ENCODE measurements at places on chromosomes 16 and 17. TPM values are rescaled to one million over a fixed set of nuclear protein-coding genes. Genes with fewer than 3 reads are reported as not detected.

TMEM235 gene
- total RNA-seq, result not detected

KIF2B gene
- not detected for total RNA-seq

SEZ6 gene
- not detected for total RNA-seq

CCDC144A gene
- 2.0 TPM for total RNA-seq

XYLT1 gene
- 15.7 TPM for total RNA-seq

CHMP1A gene
- 80.0 TPM for total RNA-seq

GRCh38 chr17:80981062-80981902 is 10.4 kb upstream of the CHMP6 start:
- H3K36me3 ChIP-seq, result no peaks in the 10 kb centered on the region
- H3K4me1 ChIP-seq, result peaks cover 7% of the 10 kb centered on the region
- no peak overlapping the region for H3K27ac ChIP-seq

DNA sequence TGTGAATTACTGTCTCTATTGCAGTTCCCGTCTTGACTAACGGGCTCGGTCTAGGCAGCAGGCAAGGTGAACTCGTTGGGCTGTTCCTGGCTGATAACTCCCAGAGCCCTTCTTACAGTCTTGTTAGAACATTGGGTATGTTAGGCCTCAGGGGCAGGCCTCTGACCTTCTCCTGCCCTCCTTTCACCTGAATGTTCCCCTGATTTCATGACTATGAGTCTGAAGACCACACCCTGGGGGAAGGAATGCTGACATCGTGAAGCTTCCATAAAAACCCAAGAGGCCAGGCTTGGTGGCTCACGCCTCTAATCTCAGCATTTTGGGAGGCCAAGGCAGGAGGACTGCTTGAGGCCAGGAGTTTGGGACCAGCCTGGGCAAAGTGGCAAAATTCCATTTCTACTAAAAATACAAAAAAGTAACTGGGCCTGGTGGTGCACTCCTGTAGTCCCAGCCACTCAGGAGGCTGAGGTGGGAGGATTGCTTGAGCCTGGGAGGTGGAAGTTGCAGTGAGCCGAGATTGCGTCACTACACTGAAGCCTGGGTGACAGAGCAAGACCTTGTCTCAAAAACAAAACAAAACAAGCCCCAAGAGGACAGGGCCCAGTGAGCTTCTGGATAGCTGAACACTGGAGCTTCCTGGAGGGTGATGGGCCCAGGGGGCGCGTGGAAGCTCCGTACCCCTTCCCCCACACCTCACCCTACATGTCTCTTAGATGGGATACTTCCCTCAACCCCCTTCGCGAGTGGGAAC is 47.8 kb upstream of the FBXO47 start:
- no peaks in the 10 kb centered on the region for H3K27me3 ChIP-seq
- no peak overlapping the region for H3K4me3 ChIP-seq
- H3K27ac ChIP-seq, result no peak overlapping the region
- H3K4me1 ChIP-seq, result peaks cover 19% of the 10 kb centered on the region
- DNase-seq, result no peak

DNA sequence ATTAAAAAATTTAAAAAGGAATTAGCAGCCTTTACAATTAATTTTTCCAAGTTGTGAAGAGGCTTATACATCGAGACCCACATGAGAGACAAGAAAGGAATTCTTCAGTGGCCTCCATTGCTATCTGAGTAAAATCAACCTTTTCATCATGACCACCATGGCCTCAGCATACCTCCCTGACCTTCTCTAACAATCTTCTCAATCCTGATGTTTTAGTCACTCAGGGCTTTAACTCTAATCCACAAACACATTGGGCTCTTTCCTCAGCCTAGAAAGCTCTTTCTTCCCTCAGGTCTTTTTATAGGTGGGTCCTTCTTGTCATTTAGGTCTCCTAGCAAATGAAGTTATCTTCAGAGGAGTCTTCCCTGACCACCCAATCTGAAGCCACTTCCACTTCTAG is 46.4 kb downstream of the SPOP start:
- no peak overlapping the region for H3K4me3 ChIP-seq
- H3K27me3 ChIP-seq, result no peaks in the 10 kb centered on the region
- DNase-seq, result no peak
- peaks cover 18% of the 10 kb centered on the region for H3K4me1 ChIP-seq

DNA sequence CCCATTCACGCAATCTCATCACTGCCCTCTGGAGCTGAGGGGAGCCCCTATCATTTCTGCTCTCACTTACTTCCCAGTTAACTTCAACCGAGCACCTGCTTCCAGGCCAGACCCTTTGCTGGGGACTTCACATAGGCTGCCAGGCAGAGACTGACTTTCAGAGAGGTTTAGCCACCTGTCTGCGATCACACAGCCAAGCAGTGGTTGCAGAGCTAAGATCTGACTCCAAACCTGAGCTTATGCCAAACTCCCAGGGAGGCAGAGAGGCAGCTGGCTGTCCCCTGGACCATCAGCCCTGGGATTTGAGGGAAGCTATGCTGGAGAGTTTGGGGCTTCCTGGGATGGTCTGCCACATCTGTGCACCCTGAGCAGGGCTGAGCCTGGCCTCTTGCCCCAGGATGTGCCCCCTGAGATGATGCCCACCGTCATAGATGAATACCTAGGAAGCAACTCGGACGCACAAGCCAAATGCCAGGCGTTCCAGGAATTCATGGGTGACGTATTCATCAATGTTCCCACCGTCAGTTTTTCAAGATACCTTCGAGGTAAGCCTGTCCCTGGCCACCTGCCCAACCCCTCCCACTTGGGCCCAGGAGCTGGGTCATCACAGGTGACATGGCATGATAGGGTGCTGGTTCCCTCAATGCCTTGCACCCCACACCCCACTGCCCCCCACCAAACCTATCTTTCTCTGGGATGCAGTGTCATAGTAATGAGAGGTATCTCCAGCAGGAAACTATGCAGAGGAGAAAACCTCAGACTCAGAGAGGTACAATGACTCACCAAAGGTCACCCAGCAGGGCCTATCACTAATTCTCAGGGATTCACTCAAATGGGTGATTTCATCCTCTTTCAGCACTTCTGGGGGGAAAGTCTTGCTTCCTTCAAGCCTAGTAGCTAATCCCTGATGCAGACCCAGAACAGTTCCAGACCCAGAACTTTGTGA is 10.0 kb downstream of the CES3 start:
- H3K36me3 ChIP-seq, result peaks cover 9% of the 10 kb centered on the region
- H3K4me3 ChIP-seq, result no peak overlapping the region
- H3K27ac ChIP-seq, result no peak overlapping the region

- H3K36me3 ChIP-seq, result no peaks in the 10 kb centered on the region
- H3K27me3 ChIP-seq, result no peaks in the 10 kb centered on the region
- no peak for DNase-seq
- no peaks in the 10 kb centered on the region for H3K4me1 ChIP-seq
- no peak overlapping the region for H3K4me3 ChIP-seq
These were observed 295.7 kb upstream of the FOXF1 start for GRCh38 chr16:86214326-86215232.

DNA sequence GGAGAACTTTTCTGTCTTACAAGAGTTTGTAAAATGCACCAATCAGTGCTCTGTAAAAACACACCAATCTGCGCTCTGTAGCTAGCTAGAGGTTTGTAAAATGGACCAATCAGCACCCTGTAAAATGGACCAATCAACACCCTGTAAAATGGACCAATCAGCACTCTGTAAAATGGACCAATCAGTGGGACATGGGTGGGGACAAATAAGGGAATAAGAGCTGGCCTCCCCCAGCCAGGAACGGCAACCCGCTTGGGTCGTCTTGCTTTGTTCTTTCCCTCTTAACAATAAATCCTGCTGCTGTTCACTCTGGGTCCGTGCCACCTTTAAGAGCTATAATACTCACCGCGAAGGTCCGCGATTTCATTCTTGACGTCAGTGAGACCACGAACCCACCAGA is 18.5 kb upstream of the KCNG4 start:
- H3K27me3 ChIP-seq, result peaks cover 4% of the 10 kb centered on the region
- DNase-seq, result no peak
- no peak overlapping the region for H3K4me3 ChIP-seq
- H3K36me3 ChIP-seq, result no peaks in the 10 kb centered on the region

- H3K4me1 ChIP-seq, result peaks cover 2% of the 10 kb centered on the region
- no peak overlapping the region for H3K4me3 ChIP-seq
- H3K27ac ChIP-seq, result no peak overlapping the region
These were observed 121.7 kb downstream of the ABCC6 start for GRCh38 chr16:16101585-16101984.

DNA sequence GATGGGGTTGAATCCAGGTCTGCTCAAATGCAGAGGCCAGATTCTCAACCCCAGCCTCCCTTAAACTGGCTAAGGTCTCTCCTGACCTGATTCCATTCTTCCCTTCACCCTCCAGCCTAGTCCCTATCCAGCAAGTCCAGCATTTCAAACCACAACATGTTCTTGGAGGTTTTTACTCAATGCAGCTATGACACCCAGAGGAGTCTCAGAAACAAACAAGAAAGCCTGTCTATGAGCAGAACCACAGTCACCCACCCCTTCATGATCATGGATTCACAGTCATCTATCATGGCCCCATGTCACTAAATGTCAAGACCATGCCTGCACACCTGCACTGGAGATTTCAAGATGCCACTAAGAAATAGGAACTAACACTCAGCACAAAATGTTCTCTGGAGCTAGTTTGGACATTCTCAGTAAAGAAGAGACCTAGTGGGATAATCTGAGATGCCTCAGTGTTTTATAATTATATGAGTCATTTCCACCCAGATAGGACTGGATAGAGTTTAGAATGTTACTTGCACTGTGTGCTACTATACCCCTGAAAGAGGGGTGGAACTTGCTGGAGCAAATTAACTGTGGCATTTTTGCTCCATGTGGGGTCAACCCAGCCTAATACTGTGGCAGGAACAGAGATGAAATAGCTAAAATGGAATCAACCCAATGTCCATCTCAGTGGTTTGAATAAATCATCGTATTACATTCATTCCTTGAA is 9.5 kb upstream of the METTL22 start:
- DNase-seq, result no peak
- H3K36me3 ChIP-seq, result no peaks in the 10 kb centered on the region
- peaks cover 12% of the 10 kb centered on the region for H3K27me3 ChIP-seq
- H3K4me1 ChIP-seq, result no peaks in the 10 kb centered on the region
- no peak overlapping the region for H3K4me3 ChIP-seq

DNA sequence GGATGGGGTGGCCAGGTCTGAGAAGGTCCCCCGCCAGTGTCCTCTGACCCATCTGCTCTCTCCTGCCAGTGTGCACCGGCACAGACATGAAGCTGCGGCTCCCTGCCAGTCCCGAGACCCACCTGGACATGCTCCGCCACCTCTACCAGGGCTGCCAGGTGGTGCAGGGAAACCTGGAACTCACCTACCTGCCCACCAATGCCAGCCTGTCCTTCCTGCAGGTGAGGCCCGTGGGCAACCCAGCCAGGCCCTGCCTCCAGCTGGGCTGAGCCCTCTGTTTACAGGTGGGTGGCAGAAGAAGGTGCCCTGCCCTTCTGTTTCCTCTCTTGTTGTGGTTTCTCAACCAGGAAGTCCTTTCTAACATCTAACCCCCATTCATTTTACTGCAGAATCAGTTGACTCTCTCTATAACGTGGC is 7.1 kb downstream of the ERBB2 start:
- peaks cover 8% of the 10 kb centered on the region for H3K27me3 ChIP-seq
- no peaks in the 10 kb centered on the region for H3K36me3 ChIP-seq
- DNase-seq, result no peak
- no peak overlapping the region for H3K4me3 ChIP-seq

Measured in activated T-helper 2 cell treated with anti-CD3 and anti-CD28 coated beads, Interferon-gamma antibody, Interleukin-2, Interleukin-4, amounts not matched to agents 10 μg/mL and 5 μg/mL and 100 μg/mL, durations not matched to agents 14 hours and 24 hours and 36 hours (primary cell).